Activated B cell treated with CpG ODN at 0.5 μM for 24 hours (primary cell): ENCODE measurements at places on chromosomes 6 and 20. TPM values are rescaled to one million over a fixed set of nuclear protein-coding genes. Genes with fewer than 3 reads are reported as not detected.

- DNase-seq, result no peak
These were observed 24.1 kb downstream of the HLA-C start for GRCh38 chr6:31247813-31248212.

DNA sequence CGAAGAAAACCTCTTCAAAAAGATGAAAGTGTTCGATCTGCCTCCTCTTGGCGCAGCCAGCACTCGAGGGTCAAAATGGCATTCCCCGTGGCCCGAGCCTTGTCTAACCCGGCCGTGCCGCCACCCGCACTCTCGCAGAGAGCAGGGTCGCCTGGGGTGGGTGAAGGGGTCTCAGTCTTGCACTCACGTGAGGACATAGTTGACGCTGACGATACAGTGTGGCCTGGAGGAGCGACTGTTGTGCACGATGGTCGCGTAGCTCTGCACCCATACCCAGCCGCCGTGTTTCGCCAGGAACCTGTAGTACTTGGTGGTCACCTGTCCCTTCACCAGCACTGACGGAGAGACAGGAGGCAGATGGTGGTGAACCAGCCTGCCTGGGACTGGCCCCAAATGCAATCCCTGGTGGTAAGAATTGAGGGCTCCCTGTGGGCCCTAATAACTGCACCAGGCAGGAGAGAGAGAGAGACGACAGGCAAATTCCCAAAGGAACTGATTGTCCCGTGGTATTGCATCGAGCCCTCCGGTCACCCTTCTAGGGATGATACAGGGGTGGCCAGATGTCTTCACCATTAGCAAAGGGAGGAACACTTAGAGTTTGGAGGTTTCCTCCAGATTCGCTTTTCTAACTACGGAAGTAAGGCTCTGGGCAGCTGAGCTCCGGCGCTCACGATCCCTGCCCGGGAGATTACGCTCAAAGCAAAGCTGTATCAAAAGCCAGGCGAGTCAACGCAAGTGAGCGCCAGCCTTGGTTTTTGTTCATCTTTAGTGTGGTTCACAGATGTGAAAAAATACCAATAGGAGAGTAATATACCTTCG lies 17.4 kb downstream of the SIM1 start:
- DNase-seq, result no peak

GRCh38 chr6:11343963-11344723 lies 111.7 kb upstream of the NEDD9 start:
- no peak for DNase-seq

CYP39A1 gene
- not detected in 2 replicates for total RNA-seq

LY6G5C gene
- total RNA-seq, result 0.29 and 0.73 TPM in 2 replicates
